ENCODE measurements at places on chromosomes 7 and 10.

- no peak for DNase-seq
Measured at GRCh38 chr7:141462958-141463357, 88.3 kb upstream of the AGK start.

DNA sequence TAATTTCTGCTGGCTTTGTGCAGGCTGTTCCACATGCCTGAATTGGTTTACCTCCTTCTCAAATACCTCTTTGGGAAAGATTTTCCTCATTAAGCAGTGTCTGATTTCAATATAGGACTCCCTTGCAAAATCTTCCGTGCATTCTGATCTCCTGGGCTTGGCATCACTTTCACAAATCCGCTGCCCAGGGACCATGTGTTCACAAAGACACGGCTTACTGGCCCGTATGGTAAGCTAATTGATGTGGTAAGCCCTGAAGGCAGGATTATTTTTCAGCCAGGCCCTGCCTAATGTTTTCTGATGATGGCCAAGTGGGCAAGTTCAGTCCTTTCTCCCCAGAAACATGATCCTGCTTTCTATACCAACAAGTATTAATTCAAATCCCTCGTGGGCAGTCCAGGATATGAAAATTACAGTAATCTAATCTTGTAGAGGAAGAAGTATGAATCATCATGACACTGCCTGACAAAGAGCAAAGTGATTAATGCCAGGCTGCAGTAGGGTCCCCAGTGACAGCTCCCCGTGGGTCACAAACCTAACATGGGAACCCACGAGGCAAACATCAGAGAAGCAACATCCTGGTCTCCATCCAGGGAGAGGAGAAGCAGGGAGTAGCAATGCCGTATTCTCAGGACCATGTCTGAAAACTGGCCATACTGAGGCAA is 11.6 kb upstream of the SVIL start:
- DNase-seq: no peak

GRCh38 chr7:82838314-82838713 is 324.4 kb downstream of the PCLO start:
- DNase-seq: no peak

GRCh38 chr7:148484486-148484885 is 106.1 kb upstream of the C7orf33 start:
- no peak for DNase-seq

- DNase-seq: no peak
Measured at GRCh38 chr10:72756674-72757385, 64.9 kb downstream of the MCU start.
